ENCODE measurements at places on chromosomes 2 and 18.

DNA sequence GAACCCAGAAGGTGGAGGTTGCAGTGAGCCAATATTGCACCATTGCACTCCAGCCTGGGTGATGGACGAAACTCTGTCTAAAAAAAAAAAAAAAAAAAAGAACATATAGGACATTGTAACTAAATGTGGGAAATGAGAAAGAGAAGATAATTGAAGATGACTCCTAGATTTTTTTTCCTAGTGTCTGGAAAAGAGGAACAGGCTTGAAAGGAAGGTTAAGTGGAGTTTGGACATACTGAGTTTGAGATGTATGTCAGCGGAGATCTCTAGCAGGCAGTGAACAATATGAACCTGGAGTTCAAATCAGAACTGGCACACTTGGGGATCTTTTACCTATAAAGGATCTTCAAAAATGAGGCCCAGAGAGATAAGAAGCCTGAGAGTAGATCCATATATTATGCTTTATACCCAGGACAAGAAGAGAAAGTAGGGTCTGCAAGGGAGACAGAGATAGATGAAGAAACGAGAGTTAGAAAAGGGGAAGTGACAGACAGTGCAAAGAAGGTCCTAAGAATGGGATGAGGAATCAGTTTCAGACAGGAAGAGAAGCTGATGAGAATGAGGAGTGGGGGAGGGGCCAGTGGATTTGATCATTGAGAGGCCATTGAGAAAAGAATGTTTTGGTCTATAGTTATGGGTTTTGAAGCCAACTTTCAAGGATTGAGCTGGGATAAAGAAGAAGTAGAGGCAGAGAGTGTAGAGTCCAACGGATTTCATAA lies 46.9 kb upstream of the CD28 start:
- no peak for DNase-seq

DNA sequence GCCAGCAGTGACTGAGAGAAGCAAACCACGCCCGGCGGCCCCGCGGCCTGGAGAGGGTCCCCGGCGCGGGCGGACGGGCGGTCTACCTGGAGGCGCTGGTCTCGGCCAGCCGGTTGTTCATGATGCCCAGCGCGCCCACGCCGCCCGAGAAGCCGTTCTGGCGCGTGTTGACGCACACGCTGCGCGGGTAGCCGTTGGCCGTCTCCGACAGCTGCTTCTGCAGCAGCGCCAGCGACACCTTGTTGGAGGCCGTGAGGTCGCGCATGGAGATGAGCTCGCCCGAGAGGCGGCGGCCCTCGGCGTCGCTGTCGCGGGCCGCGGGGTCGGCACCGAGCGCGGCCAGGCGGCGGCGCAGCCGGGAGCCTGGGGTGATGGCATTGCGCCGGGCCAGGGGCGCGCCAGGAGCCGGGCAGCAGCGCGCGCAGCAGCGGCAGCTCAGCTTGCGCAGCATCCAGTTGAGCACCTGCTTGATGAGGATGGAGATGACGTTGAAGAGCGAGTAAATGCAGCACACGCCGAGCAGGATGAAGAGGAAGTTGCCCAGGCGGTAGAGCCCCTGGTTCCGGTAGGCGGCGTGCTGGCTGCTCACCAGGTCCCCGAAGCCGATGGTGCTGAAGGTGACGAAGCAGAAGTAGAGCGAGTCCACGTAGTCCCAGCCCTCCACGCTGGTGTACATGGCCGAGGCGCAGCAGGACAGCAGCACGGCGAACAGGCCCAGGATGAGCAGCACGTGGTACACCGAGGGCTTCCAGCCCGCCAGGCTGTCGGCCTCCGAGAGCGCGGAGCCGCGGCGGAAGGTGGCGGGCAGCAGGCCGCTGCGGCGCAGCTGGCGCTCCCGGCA lies 118.1 kb downstream of the MSH2 start:
- DNase-seq = peak; percentile 68

GRCh38 chr2:96715658-96716057 lies 24.2 kb downstream of the LMAN2L start:
- no peak for DNase-seq

DNA sequence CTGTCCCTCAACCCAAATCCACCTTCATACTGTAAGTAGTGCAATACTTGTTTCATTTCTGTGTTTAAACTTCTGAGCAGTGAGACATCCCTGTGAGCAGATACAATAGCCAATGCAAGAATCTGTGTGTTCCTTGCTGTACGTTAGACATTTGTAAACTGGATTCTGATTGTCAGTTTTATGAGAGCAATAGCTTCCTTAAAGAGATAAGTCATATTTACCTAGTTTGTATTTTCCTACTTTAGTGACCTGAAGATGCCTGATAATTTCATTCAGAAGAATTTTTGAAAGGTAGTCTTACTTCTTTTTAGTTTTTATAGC lies 90.7 kb downstream of the DPP4 start:
- DNase-seq = no peak

- DNase-seq = no peak
Observed at GRCh38 chr18:76823161-76823538, 793 bp downstream of the ZNF236 start.

DNA sequence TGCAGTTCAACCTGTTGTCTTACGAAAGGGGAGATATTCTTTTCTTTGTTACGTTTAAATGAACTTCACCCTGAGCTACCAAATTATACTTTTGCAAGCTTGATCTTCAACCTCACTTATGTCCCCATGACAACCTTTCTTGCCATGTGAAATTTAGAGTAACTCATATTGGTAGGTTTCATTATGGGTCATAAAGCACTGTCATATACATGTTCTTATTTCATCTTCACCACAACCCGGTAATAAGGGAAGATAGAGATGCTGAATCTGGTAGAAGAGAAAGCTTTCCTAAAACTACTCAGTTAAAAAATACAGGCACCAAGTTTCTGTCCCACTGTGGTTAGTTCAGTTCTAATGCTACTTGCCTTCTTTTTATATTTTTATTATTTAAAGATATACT lies 208.5 kb upstream of the NRP2 start:
- DNase-seq = no peak

DNA sequence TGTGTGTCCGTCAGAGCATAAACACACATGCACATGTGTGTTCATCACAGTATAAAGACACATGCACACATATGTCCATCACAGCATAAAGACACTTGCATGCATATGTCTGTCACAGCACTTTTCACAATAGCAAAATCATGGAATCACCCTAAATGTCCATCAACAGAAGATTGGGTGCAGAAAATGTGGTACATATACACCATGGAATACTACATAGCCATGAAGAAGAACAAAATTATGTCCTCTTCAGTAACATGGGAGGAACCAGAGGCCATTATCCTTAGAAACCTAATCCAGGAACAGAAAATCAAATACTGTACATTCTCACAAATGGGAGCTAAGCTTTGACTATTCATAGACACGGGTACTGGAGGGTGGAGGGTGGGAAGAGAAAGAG lies 732.2 kb downstream of the GALR1 start:
- DNase-seq = no peak

DNA sequence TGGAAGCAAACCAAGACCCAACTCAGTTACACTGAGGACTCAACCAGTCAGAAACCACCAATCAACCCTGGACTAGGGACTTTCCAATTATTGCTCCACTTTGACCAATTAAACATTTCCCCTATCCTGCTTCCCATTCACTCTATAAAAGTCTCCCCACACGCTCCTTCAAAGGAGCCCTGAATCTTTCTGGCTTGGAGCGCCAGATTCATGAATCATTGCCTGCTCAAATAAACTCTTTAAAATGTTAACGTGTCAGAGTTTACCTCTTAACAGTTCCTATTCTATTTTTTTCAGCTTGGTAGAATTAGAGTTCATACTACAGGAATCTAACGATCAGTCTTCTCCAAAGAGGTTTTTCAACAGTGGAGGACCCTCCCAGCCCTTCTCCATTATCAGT lies 20.7 kb upstream of the SULT1C2 start:
- DNase-seq = no peak

DNA sequence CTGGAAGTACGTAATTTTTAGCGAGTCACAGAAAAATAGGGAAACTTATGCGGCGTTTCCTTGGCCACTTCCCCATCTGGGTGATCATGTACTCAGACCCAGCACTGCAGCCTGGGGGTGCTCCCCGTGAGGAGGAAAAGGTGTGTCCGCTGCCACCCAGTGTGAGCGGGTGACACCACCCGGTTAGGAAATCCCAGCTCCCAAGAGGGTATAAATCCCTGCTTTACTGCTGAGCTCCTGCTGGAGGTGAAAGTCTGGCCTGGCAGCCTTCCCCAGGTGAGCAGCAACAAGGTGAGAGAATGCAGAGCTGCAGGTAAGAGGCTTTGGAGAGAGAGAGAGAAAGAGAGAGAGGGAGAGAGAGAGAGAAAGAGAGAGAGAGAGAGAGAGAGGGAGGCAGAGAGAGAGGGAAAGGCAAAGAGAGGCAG lies at the start of gene IL1R2:
IL1R2 (plus strand) TSS at position 240 of the 425 bp plus-strand sequence. CDS start 16,616 bp downstream, outside the sequence.
- no peak for DNase-seq

Data from putamen (tissue), 1 donor.